ENCODE measurements at places on chromosomes 11 and 22.
A peak's percentile ranks its signal among the peaks of the same experiment; 100 is the strongest.

- DNase-seq, result no peak
These were observed 66.2 kb upstream of the LMO1 start for GRCh38 chr11:8329847-8330361.

GRCh38 chr11:17793642-17794170 is 59.1 kb downstream of the KCNC1 start:
- DNase-seq, result no peak

DNA sequence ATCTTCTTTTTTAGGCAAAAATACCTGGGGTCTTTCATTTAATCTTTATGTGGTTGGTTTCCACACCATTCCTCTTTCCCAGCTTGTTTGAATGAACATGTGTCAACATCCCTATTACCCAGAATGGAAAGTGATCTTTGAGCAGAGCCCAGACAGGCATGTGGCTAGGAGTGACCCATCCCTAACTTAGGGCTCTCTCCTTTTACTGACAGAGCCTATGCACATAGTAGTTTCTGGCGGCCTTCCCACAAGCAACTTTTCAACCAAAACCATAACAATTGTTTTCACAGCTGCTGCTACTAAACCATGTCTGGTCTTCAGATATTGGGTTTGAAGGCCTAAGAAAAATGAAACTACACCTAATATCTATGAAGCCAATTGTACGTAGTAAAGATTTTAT is 107.5 kb downstream of the TENM4 start:
- no peak for DNase-seq

- DNase-seq, result no peak
These were observed 61.7 kb downstream of the PARVB start for GRCh38 chr22:44085743-44086270.

GRCh38 chr11:11297578-11297977 is 55.5 kb downstream of the CSNK2A3 start:
- no peak for DNase-seq

GRCh38 chr11:62372871-62373270 is 35.6 kb downstream of the ASRGL1 start:
- DNase-seq, result no peak

DNA sequence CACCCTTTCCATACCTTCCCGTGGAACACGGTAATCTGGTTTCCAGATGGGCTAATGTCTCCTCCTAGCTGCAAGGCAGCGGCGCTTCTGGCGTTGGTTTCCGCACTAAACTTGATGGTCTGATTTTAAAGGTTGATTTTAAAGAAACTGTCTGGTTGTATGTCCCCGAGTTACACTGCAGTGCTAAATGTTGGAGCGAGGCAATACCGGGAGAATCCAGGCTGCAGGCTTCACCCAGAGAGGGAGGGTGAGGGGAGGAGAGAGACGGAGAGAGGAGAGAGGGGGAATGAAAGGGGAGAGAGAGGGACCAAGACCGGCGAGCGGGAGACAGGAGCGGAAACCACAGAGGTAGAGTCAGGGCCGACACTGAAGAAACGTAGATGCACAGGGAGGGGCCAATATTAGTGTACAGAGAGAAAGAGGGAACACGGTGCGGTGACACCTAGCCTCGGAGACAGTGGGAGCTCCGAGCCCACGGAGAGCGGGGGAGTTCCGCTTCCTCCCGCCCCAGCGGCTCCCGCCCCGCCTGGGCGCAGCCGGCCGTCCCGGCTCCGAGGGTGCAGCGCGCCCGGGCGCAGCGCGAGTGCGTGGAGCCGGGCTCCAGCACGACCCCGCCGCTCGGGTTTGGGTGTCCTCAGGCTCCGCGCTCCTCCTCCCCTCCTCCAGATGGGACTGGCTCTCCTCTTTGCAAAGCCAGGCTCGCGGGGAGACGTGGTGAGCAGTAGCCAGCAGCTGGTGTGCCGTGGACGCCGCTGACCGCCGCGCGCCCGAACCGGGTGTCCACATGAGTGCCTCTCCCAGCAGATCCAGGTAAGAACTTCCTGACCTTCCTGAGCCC is 71.9 kb upstream of the GRAMD1B start:
- DNase-seq, result peak; percentile 20

- DNase-seq, result no peak
These were observed 41.6 kb upstream of the DMC1 start for GRCh38 chr22:38611559-38611958.

DNA sequence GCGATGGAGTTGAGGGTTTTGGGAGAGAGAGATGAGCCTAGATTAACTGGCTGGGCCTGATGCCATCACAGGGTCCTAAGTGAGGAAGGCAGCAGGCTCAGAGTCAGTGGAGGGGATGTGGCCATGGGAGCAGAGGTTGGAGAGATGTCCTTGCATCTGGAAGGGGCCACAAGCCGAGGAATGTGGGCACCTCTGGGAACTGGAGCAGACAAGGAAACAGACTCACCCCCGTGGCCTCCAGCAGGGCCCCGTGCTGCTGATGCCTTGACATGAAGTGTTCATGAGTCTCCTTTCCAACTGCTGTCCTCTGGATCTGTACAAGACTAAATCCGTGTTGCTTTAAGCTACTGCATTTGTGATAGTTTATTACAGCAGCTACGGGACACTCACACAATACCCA is 49.2 kb downstream of the SHISAL1 start:
- DNase-seq, result no peak

DNA sequence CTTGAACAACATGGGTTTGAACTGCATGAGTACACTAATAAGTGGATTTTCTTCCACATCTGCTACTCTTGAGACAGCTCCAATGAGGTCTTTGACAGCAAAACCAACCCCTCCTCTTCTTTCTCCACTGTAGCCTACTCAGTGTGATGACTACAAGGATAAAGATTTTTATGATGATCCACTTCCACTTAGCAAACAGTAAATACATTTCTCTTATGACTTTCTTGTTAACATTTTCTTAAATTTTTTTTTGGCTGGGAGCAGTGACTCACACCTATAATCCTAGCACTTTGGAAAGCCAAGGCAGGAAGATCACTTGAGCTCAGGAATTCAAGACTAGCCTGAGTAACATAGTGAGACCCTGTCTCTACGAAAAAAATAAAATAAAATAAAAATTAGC is 9.9 kb upstream of the EIF4G2 start:
- DNase-seq, result no peak

GRCh38 chr11:79670882-79671281 is 230.1 kb upstream of the TENM4 start:
- DNase-seq, result no peak

DNA sequence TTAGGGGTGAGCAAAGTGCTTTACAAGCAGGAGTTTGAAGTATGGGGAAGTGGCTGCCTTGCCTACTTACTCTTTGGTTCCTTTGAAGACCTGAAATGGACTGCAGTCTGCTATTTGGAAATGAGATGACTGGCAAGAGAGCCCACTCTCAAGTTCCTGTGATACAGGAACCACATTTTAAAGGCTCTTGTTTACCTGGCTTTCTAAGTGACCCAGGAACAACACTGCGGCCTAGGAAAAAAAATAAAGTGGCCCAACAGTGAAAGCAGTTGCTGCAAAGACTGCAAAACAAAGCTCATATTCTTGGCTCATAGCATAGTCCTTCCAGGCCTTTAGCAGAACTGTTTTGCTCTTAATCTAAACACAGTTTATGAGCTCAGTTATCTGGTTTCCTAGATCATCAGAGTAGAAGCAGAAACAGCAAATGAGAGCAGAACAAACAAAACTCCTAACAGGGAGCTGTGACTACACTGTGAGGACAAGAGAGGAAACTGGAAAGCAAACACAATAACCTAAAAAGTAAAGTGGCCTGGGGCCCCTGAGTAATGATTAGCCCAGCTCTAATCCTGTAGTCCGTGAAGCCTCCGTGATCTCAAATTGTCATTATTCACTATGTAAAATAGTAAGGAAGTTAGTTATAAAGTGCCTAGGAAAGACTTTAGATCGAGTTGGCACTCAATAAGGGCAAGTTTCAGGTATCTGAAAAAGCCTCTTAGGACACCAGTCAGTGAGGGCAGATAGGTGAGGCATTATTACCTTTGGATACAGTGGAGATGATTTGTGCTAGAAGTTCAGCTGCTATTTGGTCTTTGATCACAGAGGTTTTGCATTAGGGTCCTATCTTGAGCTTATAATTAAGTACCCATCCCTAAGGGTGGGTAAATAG is 11.5 kb downstream of the CCDC117 start:
- DNase-seq, result no peak

GRCh38 chr22:37381489-37381888 is 45.8 kb downstream of the ELFN2 start:
- no peak for DNase-seq

GRCh38 chr22:27699383-27700019 is 102.1 kb downstream of the MN1 start:
- DNase-seq, result no peak

DNA sequence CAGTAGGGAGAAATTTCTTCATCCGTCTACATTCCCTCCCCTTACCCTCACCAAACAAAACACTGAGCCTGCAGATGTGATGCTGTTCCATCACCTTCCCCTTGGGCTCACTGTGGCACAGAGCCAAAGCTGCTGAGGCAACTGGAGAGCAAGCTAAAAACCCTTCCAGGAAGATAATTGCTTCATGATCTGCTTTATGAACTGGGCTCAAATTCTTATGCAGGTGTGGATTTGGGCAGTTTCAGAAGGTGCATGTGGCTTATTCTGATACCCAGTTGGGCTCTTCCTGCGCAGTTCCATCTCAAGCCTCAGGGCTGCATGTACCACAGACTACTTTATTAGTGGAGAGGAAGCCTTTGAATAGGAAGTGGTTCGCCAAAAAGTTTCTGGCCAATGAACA is 58.3 kb downstream of the AAMDC start:
- no peak for DNase-seq

DNA sequence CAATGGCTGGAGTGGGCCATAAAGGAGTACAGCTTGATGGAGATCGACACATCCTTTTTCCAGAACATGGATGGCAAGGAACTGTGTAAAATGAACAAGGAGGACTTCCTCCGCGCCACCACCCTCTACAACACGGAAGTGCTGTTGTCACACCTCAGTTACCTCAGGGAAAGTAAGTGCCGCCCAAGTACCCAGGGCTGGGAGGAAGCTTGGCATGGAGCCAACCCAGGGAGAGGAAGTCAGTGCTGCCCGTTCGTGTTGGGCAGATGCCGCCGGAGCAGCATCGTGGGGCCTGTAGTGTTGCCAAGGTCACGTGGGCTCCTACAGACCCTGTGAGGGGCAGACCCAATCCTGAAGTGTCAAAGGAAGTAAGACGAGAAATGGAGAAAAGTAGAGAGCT is 78.9 kb downstream of the FLI1 start:
- peak; percentile 34 for DNase-seq

GRCh38 chr11:117426297-117426685 is 98.6 kb downstream of the CEP164 start:
- peak; percentile 69 for DNase-seq

DNA sequence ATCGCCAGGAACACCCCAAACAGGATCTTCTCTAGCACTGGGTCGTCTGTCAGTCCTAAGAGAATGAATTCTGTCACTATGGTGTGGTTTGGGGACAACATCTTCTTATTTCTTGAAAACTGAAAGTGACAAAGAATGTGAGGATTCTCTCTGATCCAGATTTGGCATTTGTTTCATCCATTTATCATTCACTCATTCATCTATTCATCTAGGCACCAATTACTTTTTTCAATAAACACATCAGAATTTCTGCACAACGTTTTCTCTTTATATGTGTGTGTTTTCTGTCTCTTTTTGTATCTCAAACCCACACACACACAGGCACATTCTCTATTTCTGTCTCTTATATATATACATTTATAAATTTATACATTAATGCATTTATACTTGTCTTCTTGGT is at the start of gene OR5M10:
TSS of gene OR5M10 (minus strand) at position 101 of the 400 bp plus-strand sequence. CDS start at position 101, 0 bp downstream.
- DNase-seq, result no peak

- DNase-seq, result no peak
These were observed 103.8 kb downstream of the FAM168A start for GRCh38 chr11:73493956-73494598.

- DNase-seq, result no peak
These were observed 1.1 kb downstream of the MTMR2 start for GRCh38 chr11:95922536-95923438.

GRCh38 chr11:44671234-44671633 is 55.5 kb upstream of the TSPAN18 start:
- DNase-seq, result no peak

DNA sequence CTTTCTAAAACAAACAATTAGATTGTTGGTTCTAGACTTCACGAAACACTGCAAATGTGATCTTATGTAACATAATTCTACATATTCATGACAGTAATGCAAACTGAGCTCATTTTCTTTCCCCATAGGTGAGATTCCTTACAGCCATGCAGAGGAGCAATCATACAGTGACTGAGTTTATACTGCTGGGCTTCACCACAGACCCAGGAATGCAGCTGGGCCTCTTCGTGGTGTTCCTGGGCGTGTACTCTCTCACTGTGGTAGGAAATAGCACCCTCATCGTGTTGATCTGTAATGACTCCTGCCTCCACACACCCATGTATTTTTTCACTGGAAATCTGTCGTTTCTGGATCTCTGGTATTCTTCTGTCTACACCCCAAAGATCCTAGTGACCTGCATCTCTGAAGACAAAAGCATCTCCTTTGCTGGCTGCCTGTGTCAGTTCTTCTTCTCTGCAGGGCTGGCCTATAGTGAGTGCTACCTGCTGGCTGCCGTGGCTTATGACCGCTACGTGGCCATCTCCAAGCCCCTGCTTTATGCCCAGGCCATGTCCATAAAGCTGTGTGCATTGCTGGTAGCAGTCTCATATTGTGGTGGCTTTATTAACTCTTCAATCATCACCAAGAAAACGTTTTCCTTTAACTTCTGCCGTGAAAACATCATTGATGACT is 1.5 kb downstream of the OR9G1 start:
- no peak for DNase-seq

- no peak for DNase-seq
These were observed 5.1 kb upstream of the NOL12 start for GRCh38 chr22:37681001-37681424.

GRCh38 chr11:120547316-120547715 is 35.8 kb downstream of the GRIK4 start:
- no peak for DNase-seq

DNA sequence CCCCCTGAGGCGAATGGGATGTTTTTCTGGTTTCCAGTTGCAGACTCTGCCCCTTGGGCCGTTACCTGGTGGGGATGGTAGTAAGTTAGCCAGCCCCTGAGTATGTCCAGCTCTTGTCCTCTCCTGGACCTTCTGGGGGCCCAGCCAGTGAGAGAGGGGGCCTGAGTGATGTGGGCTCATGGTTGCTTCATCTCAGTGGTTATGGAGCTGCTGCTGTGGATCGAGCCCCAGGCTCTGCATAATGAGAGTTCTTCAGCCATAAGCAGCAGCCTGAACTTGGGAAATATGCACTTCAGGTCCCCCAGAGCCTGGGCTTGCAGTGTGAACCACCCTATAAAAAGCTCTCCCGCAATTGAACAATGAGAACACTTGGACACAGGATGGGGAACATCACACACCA is 5.9 kb downstream of the TMPRSS13 start:
- no peak for DNase-seq

- no peak for DNase-seq
These were observed 30.8 kb downstream of the BLID start for GRCh38 chr11:122085264-122085663.

DNA sequence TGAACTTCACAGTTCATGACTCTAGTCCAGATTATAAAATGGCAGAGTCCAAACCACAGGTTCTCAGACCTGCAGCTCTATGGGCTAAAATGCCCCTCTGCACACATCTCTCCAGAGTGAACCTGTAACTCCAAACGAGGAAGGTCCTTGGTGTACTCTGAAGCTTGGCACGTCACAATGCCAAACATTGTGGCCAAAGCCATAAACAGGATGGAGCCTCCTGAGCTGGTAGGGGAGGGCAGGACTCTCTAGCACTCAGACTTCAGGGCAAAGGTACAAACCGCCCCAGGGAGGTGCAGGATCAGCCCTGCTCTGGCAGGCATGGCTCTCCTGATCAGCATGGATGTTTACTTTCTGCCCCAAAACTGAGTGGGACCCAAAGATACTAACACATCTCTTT is 2.3 kb downstream of the SCUBE2 start:
- DNase-seq, result no peak

GRCh38 chr11:64803158-64803845 is at the start of gene MAP4K2:
Gene MAP4K2, minus strand, starts transcription at chr11:64803214. Its CDS starts 65 bp downstream, at chr11:64803149.
- DNase-seq, result peak; percentile 87

Measured in stimulated activated CD4-positive, alpha-beta T cell treated with anti-CD3 and anti-CD28 coated beads, Interleukin-4, amount 100 ng/mL, for 1 hour (primary cell).